ENCODE measurements at places on chromosomes 16 and 17. TPM values are rescaled to one million over a fixed set of nuclear protein-coding genes. Genes with fewer than 3 reads are reported as not detected.

The SALL1 gene
- 0.02 TPM for polyA plus RNA-seq

The TBC1D26 gene
- polyA plus RNA-seq, result 0.05 TPM

The NPIPA8 gene
- polyA plus RNA-seq, result 7.2 TPM

The PDILT gene
- polyA plus RNA-seq, result 0.10 TPM

The SLC52A1 gene
- 0.92 TPM for polyA plus RNA-seq

Data from esophagus (tissue), 2 donors.